ENCODE measurements at places on chromosomes 5 and 9.

- no peak for DNase-seq
These were observed 51.2 kb downstream of the IPPK start for GRCh38 chr9:92618633-92619225.

DNA sequence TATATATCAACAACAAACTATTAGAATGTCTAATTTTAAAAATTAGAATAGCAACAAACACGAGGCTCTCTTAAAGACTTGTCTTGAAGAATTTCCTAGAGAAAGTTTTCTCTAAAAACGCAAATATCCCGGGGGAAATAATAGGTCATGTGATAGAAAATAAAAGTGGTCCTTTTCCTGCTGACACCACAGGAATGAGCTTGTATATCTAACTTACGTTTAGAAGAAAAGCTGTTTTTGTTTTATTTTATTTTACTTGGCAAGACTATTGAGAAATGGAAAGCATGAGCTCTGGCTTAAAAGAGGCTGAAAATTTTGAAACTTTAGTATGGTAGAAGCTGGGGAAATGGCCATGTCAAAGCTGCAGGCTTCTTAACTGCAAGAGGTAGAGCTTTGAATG, 465.0 kb downstream of the AGTPBP1 start:
- DNase-seq: no peak

GRCh38 chr5:6803981-6804550, 90.8 kb downstream of the TENT4A start:
- DNase-seq: no peak

- DNase-seq: no peak
These were observed 131.5 kb upstream of the PANK3 start for GRCh38 chr5:168710706-168711105.

DNA sequence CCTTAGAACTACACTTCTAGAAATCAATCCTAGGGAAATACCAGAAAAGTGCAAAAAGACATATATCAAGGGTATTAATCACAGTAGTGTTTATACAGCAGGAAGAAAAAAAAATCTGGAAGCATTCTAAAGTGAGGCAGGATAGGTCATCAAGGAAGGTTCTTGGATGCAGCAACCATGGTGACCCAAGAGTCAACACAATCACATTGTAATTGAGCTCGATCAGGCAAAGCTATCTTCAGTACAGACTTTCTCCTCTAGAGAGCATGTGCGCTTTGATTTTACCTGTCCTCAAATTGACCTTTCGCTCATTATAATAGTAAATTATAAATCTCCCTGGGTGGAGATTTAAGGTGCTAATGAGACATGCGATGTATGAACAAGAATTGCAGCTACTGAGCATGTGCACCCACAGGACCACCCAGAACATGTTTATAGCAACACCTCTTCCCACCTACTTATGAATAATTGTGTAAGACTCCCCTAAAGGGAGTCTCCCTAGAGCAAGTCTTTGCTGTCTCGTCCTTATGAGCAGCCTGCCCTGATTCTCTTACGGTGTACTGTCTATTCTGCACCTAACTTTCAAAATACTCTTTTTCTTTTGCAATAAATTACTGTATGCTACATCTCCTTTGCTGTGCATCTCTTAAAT, 297.7 kb downstream of the ATPSCKMT start:
- DNase-seq: no peak

- no peak for DNase-seq
These were observed 304.7 kb upstream of the CLINT1 start for GRCh38 chr5:158163451-158164295.

- DNase-seq: no peak
These were observed 121.0 kb upstream of the LRRTM2 start for GRCh38 chr5:138996120-138996519.

DNA sequence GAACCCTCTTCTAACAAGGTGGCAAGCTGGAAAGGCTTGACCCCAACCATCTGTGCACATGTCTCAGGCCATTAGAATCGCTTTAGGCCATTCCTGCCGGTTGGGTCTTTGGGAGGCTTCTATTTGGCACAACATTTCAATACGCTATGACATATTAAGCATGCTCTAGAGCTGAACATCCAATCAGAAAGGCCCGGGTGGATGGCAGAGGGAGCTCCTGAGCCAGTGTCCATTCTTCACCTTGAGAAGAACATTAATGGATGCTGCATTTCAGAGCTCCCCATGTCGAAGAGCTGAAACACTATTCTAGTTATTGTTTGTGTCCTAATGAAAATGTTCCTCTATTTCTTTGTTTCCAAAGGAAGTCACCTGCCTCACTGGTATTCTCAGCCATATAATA, 12.8 kb downstream of the SPATA9 start:
- no peak for DNase-seq

GRCh38 chr9:1077616-1078015, 27.5 kb downstream of the DMRT2 start:
- no peak for DNase-seq

DNA sequence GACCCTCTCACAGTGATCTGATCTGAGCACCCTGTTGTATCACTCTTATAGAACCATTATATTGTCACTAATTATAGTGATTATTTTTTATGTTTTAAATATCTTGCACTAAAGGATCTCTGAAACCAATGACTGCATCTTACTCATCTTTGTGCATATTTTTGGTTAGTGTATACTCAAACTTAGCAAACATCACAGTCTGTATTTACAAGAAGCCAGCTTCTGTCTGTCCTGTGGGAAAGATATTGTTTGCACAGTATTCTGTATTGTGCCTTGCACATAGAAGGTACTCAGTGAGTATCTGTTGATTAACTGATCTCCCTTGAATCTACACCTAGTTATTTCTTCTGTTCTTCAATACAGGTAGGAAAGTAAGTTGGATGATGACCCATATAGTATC, 131.5 kb downstream of the PAM start:
- peak; percentile 52 for DNase-seq

- DNase-seq: no peak
These were observed 78.6 kb upstream of the TBC1D9B start for GRCh38 chr5:179986328-179986727.

- DNase-seq: no peak
These were observed 212.3 kb downstream of the DOCK8 start for GRCh38 chr9:426976-427375.

- no peak for DNase-seq
These were observed 39.8 kb downstream of the ASS1 start for GRCh38 chr9:130484362-130485072.

- no peak for DNase-seq
These were observed 6.3 kb downstream of the QSOX2 start for GRCh38 chr9:136239135-136239982.

GRCh38 chr5:153816870-153817269, 221.8 kb downstream of the FAM114A2 start:
- no peak for DNase-seq

DNA sequence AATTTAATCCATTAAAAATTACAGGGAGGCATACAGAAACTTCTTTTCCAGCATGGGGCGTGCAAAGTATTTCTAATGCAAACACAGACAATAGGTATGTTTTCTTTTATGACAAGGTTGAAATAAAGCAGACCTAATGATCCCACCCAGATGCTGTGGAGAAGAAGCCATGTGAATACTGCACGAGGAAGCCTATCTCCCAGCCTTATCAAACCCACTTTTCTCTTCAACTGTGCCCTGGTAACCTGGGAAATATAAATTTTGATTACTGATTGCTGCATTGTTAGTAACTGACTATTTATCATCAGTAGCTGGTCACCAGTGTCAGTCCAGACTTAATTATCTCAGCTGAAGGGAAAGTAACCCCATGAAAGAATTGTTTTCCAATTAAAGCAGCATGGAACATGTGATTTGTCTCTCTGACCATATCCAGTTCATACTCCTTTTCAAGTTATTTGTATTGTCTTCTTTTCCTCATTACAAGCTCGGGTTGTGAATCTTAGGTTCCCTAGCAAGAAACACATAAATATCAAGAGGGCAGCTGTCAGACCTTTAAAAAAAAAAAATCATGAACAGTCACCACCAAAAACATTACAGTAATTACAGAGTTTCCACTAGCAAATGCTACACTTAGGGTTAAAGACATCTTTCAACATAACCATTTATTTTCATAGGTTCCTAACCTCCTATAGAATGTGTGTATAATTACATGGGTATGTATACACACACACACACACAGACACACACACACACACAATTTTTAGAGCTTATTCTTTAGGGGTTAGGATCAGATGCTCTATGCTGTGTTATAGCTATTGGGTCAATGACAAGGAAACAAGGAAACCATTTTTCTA, 50.3 kb downstream of the SEMA6A start:
- DNase-seq: no peak
